Activated CD8-positive, alpha-beta memory T cell treated with anti-CD3 and anti-CD28 coated beads for 1 hour (primary cell): ENCODE measurements at places on chromosomes 2 and 18.

GRCh38 chr2:240627736-240628506, 2.6 kb downstream of the GPR35 start:
- no peak for DNase-seq

- no peak for DNase-seq
Observed at GRCh38 chr2:218658671-218659257, 659 bp downstream of the ZNF142 start.

DNA sequence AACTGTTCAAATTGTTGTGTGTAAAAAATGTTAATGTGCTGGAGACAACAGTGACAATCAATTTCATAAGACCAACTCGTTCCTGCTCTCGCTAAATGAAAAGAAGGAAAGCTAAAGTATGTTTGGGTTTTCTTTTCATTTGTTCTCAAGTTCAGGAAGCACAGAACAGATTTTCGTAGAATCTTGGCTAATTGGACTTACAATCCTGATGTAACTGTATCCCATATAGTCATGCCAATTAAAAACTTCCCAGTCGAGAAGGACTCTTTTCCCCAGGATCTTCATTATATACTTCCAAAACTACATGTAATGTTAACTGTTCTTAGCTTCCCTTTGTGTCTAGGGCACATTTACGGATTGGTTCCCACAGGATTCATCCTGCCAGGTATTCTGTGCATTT, 135.4 kb upstream of the ITGB6 start:
- DNase-seq: no peak

DNA sequence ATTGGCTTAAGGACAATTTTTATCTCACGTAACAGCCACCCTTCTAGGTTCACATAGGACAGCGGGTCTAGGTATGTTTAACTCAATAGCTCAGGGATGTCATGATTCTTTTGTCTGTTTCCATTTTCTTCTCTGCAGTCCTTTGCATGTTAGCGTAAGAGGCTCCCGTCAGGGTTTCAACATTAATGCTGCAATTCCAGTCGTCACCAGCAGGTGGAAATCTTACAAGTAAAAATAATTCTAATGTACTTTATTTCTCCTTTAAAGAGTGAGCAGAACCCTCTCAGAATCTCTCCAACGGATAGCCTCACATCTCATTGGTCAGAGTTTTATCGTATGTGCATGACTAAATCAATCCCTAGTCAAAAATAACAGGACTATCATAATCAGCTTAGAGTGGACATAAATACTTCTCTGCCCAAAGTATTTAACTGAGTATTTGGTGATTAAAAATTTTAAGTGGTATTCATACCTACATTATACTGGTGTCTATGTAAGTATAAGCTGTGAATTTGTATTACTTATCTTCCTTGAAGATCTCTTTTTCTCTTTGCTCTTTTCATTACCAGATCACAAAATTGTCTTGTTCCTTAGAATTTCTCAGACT, 487.2 kb upstream of the GCFC2 start:
- DNase-seq: no peak

- DNase-seq: no peak
Observed at GRCh38 chr2:42839809-42840501, 47.6 kb upstream of the HAAO start.

DNA sequence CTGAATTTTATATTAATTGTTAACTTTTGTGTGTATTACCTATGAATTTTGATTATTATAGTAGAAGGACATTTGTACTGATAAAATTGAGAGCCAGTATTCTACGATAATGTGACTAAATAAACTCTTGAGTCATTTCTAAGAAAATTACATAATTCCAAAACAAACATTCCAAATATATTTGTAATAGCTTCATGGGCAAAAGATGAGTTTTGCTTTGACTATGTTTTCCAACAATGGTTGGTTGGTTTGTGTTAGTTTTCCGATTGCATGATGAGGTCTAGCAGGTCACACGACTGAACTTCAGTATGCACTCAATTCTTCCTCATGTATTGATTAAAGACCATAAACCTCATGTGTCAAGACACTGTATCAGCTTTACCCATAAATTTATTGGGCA, 71.7 kb upstream of the WDR75 start:
- no peak for DNase-seq

GRCh38 chr18:79489051-79489898, 93.5 kb downstream of the NFATC1 start:
- DNase-seq: no peak

- DNase-seq: no peak
Observed at GRCh38 chr18:42578792-42579191, 536.7 kb downstream of the RIT2 start.

GRCh38 chr2:181063696-181064095, 83.3 kb downstream of the UBE2E3 start:
- no peak for DNase-seq

DNA sequence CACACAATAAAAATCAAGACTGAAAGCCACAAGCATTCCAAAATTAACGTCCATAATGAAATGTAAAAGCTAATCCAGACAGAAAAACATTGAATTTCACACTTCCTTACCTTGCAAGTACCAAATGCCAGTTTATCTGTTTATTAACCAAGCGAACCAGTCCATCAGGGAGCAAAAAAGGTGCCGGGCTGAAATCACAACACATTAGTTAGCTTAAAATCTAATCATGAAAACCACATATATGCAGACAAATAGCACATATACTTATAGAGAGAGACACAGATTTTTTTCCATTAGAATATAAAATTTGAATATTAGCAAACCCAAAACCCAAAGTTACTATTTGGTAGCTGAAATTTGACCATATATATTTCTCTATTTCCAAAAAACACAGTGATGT, 7.2 kb downstream of the NBAS start:
- no peak for DNase-seq

- DNase-seq: no peak
Observed at GRCh38 chr2:102258025-102258385, 53.4 kb upstream of the IL1RL1 start.

GRCh38 chr2:65818873-65819451, 386.6 kb upstream of the SPRED2 start:
- no peak for DNase-seq

- DNase-seq: no peak
Observed at GRCh38 chr2:38128653-38129052, 52.7 kb upstream of the CYP1B1 start.

DNA sequence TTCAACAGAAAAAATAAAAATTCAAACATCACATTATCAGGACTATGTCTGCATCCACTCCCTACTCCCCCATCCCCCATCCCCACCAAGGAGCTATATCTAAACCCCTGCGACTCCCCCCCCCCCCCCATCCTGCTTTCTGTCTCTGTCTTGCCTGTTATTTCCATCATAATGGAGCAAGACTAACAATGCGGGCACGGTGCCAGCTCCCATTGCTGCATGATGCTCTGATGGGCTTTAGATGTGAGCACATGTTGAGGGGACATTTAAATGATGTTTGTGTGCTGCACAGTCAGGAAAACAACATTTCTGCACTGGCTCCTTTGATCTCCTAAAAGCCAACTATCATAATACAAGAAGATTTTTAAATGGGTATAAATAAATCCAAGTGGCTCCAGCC, 644.2 kb upstream of the SETBP1 start:
- DNase-seq: no peak
